Keratinocyte (primary cell): ENCODE measurements at places on chromosomes 5 and 9. TPM values are rescaled to one million over a fixed set of nuclear protein-coding genes. Genes with fewer than 3 reads are reported as not detected.

Gene ASPN
- polyA plus RNA-seq = 0.36 to 1.1 TPM (median 0.63 TPM) in 3 replicates

Gene SPRY4
- 8.4 to 12.3 TPM (median 10.2 TPM) in 3 replicates for polyA plus RNA-seq

Gene FST
- 139 to 557 TPM (median 276 TPM) in 3 replicates for polyA plus RNA-seq

Gene ORM1
- polyA plus RNA-seq = not detected in 3 replicates

Gene BARX1
- not detected in 3 replicates for polyA plus RNA-seq

Gene FOXE1
- polyA plus RNA-seq = 0.97 to 1.9 TPM (median 1.1 TPM) in 3 replicates

Gene PROB1
- polyA plus RNA-seq = 0.22 to 0.32 TPM (median 0.26 TPM) in 3 replicates

Gene SPOCK1
- 5.5 to 25.6 TPM (median 7.6 TPM) in 3 replicates for polyA plus RNA-seq

Gene F12
- 6.0 to 11.2 TPM (median 7.7 TPM) in 3 replicates for polyA plus RNA-seq

Gene S100Z
- not detected in 3 replicates for polyA plus RNA-seq

Gene UBTD2
- polyA plus RNA-seq = 9.0 to 16.2 TPM (median 13.2 TPM) in 3 replicates

Gene PCDHA12
- polyA plus RNA-seq = 0.04 to 0.40 TPM (median 0.07 TPM) in 3 replicates

Gene SPAG8
- polyA plus RNA-seq = 0.06 to 0.13 TPM (median 0.08 TPM) in 3 replicates

Gene TLR4
- 0.05 to 0.09 TPM (median 0.07 TPM) in 3 replicates for polyA plus RNA-seq

Gene ANKRD31
- polyA plus RNA-seq = 0.03 to 0.18 TPM (median 0.12 TPM) in 3 replicates

Gene NTMT1
- 46.0 to 50.2 TPM (median 48.2 TPM) in 3 replicates for polyA plus RNA-seq

Gene OR1J2
- polyA plus RNA-seq = not detected in 3 replicates

Gene HACD4
- 7.3 to 10.4 TPM (median 9.4 TPM) in 3 replicates for polyA plus RNA-seq

Gene PCDHA3
- polyA plus RNA-seq = 0.01 to 0.02 TPM in 2 of 3 replicates, not detected in the other

Gene TPPP
- 0.88 to 2.5 TPM (median 1.1 TPM) in 3 replicates for polyA plus RNA-seq

Gene ENHO
- polyA plus RNA-seq = 0.06 TPM in 1 of 3 replicates, not detected in the others

Gene NUTM2F
- not detected in 3 replicates for polyA plus RNA-seq

Gene PPIC
- 26.5 to 40.1 TPM (median 28.1 TPM) in 3 replicates for polyA plus RNA-seq

Gene PRDM9
- not detected in 3 replicates for polyA plus RNA-seq

Gene IFNA13
- not detected in 3 replicates for polyA plus RNA-seq

Gene DMRT1
- not detected in 3 replicates for polyA plus RNA-seq

Gene PDE8B
- not detected in 3 replicates for polyA plus RNA-seq

Gene CCL27
- 0.46 to 1.1 TPM (median 1.1 TPM) in 3 replicates for polyA plus RNA-seq

Gene NMRK1
- 14.0 to 30.1 TPM (median 24.7 TPM) in 3 replicates for polyA plus RNA-seq

Gene SPATA6L
- polyA plus RNA-seq = 0.51 to 0.92 TPM (median 0.80 TPM) in 3 replicates

Gene CDO1
- polyA plus RNA-seq = not detected in 3 replicates

Gene CCDC171
- 0.34 to 0.72 TPM (median 0.46 TPM) in 3 replicates for polyA plus RNA-seq

Gene NUTM2G
- not detected in 3 replicates for polyA plus RNA-seq

Gene STKLD1
- 0.39 to 0.77 TPM in 2 of 3 replicates, not detected in the other for polyA plus RNA-seq

Gene PAIP1
- polyA plus RNA-seq = 84.0 to 115 TPM (median 102 TPM) in 3 replicates

Gene BRD8
- polyA plus RNA-seq = 24.4 to 36.4 TPM (median 27.4 TPM) in 3 replicates

Gene GABRA1
- not detected in 3 replicates for polyA plus RNA-seq

Gene FCHO2
- 7.8 to 14.8 TPM (median 10.6 TPM) in 3 replicates for polyA plus RNA-seq

Gene CCDC152
- polyA plus RNA-seq = 0.24 to 0.71 TPM (median 0.33 TPM) in 3 replicates

Gene RASGRF2
- polyA plus RNA-seq = 0.03 to 0.07 TPM (median 0.05 TPM) in 3 replicates

Gene IGIP
- 0.69 to 1.5 TPM (median 1.3 TPM) in 3 replicates for polyA plus RNA-seq

Gene HTR4
- 0.03 to 0.09 TPM in 2 of 3 replicates, not detected in the other for polyA plus RNA-seq

Gene SLCO4C1
- 0.01 to 0.02 TPM in 2 of 3 replicates, not detected in the other for polyA plus RNA-seq

Gene CATSPER3
- 0.10 to 0.31 TPM (median 0.22 TPM) in 3 replicates for polyA plus RNA-seq

Gene PRSS3
- 5.9 to 34.6 TPM (median 9.1 TPM) in 3 replicates for polyA plus RNA-seq

Gene CCL21
- not detected in 3 replicates for polyA plus RNA-seq

Gene FAM78A
- 0.25 to 1.1 TPM (median 0.33 TPM) in 3 replicates for polyA plus RNA-seq

Gene CAST
- polyA plus RNA-seq = 148 to 343 TPM (median 238 TPM) in 3 replicates

Gene LHX6
- 0.12 to 0.17 TPM (median 0.13 TPM) in 3 replicates for polyA plus RNA-seq

Gene LRRC70
- 0.21 to 0.34 TPM (median 0.22 TPM) in 3 replicates for polyA plus RNA-seq

Gene PCDHGA10
- polyA plus RNA-seq = 1.3 to 1.8 TPM (median 1.6 TPM) in 3 replicates

Gene DROSHA
- polyA plus RNA-seq = 22.2 to 39.9 TPM (median 35.2 TPM) in 3 replicates

Gene PTGES
- polyA plus RNA-seq = 16.3 to 34.1 TPM (median 19.7 TPM) in 3 replicates

Gene ANKRD18B
- 1.1 to 16.9 TPM (median 2.9 TPM) in 3 replicates for polyA plus RNA-seq

Gene ASTN2
- 0.31 to 0.48 TPM (median 0.42 TPM) in 3 replicates for polyA plus RNA-seq

Gene CTSV
- polyA plus RNA-seq = 101 to 190 TPM (median 109 TPM) in 3 replicates

Gene POLE3
- 52.0 to 77.2 TPM (median 69.0 TPM) in 3 replicates for polyA plus RNA-seq
